COR-L47 (cell line): ENCODE measurements at places on chromosomes 11 and 22.

- DNase-seq: peak; percentile 83
These were observed 20.3 kb downstream of the CLPB start for GRCh38 chr11:72413914-72414628.

GRCh38 chr11:118897721-118898310, 14.1 kb downstream of the CXCR5 start:
- peak; percentile 56 for DNase-seq

DNA sequence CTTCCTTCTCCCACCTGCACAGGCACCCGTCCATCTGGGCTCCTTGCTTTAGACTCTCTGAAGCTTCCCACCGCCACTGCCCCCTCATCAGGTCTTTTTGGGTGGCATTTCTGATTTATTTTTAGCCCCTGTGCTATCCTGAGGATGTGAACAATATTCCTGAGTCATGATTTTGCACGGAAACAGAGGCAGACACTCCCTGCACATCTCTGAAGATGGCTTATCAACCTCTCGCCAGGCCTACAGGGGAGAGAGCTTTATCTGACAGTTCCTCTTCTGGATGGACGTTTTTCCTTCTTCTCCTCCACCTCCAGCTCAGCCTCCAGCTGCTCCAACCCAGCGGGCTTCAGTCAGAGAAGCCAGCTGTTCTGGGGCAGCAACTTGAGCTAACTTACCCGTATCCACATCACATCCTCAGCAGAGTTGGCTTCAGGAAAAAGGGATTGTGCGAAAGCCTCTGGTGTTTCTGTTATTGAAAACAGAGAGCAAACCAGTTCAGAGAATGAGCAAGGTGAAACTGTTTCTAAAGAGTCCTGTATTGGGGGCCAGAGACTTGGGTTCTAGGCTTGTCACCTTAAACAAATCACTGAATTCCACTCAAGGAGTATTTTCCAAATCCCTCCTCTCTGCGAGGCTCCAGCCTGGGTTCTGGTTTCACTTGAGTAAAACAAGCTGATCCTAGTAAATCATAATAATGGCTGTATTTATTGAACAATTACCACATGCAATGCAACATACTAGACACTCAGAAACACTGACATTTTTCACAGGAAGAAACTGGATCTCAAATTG, 33.1 kb upstream of the ETS1 start:
- no peak for DNase-seq

GRCh38 chr22:33438273-33438672, 380.1 kb upstream of the SYN3 start:
- DNase-seq: no peak

GRCh38 chr11:10388574-10388973, 66.5 kb upstream of the AMPD3 start:
- DNase-seq: no peak

DNA sequence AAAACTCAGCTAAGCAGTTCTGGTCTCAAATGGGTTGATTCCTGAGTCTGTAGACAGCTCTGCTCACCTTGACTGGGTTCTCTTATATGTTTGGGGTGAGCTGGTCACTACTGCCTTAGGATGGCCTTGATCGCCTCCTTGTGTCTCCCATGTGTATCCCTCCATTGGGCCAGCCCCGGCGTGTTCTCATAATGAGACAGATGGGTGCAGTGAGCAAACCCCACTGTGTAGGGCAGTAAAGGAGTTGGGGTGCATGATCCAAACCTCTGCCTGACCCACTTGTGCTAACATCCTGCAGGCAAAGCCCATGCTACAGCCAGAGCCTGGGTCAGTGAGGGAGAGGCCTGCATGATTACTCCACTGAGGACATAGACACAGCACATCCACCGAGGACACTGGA, 657.6 kb downstream of the BRD1 start:
- no peak for DNase-seq

GRCh38 chr11:16356057-16356760, at the start of gene SOX6:
SOX6 (minus strand) TSS chr11:16356546; CDS start chr11:16341248, 15,298 bp downstream.
- no peak for DNase-seq

DNA sequence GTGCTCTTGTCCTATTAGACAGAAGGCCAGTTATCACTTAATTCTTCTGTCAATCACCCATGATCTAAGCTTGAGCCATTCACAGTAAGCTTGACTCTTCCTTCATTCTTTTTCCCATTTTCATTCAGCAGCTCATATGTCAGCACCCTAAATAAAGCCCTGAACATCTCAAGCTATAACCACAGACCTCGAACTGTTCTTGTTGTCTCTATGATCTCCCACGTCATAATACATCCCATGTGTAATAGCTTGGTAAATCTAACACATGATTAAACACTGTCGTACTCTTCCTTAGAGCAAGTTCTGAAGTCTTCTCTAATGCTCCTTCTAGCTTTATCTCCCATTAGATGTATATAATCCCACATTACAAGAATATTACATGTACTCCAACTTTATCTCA, 14.4 kb downstream of the MUC15 start:
- no peak for DNase-seq

DNA sequence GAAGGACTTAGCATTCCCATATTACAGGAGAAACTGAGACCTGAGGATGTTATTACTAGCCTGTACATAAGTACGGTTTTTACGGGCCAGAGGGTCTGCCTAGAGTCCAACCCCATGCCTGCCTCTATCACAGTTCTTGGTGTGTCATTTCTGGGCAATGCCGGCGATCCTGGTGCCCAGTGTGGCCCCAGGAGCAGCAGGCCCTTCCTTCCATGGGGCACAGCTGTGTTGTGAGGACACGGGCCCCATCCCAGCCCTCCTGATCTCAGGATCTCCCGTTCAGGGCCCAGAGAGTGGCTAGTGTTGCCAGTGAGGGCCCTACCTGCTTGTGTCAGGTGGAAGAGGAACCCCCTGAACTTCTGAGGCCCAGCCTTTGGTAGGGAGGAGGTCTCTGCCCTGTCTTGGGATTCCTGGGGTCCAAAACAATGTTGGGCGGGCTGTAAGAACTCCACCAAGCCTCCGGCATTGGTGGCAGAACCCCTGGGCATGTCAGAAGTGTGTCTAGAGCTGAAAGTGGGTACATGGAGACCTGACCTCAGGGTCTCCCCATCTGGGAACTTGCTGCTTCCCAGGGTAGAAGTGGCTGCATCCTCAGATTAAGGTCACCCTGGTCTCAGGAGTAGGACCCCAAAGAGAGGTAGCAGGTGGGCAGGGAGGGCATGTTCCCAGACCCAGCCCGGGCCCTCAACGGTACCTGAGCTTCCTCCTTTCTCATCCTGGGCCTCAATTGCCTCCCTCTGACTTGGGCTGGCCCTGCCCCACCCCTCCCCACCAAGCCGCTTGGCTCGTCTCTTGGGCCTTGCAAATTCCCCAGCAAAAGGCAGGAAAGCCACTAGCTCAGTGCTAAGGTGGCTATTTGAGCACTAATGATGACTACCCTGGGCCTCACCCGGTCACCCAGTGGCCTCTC, 74.6 kb upstream of the KCNQ1OT1 start:
- no peak for DNase-seq

DNA sequence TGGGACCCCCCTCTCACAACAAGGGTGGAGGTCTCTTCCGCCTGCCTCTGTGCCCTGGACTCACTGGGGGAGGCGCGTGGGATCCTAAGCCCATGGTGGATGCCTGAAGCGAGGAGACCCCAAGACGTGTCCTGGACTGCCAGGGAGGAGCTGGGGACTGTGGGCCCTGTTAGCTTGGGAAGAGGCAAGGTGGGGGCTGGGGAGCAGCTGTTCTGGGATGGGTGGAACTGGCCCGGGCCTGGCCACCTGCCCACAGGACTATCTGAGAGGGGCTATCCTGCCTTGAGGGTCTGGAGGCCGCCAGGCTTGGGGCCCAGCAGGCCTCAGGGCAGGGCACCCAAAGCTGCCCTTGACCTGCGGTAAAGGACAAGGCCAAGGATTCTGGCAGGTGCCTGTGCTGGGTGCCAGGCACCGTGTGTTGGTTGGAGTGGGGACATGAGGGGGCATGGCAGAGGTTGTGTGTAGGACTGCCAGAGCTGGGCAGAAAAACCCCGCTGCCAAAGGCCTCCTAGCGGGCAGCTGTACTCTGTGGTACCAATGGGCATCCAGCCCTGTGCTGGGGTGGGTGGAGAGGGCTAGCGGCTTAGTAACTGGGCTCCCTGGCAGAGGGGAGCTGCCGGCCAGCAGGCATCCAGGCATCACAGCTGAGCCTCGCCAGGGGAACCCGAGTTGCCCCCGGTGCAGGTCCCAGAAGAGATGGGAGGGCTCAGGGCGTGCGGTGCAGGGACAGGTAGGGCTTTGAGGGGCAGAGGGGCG, 670 bp downstream of the LSP1 start:
- no peak for DNase-seq

GRCh38 chr11:20610825-20611224, 11.4 kb downstream of the SLC6A5 start:
- no peak for DNase-seq

DNA sequence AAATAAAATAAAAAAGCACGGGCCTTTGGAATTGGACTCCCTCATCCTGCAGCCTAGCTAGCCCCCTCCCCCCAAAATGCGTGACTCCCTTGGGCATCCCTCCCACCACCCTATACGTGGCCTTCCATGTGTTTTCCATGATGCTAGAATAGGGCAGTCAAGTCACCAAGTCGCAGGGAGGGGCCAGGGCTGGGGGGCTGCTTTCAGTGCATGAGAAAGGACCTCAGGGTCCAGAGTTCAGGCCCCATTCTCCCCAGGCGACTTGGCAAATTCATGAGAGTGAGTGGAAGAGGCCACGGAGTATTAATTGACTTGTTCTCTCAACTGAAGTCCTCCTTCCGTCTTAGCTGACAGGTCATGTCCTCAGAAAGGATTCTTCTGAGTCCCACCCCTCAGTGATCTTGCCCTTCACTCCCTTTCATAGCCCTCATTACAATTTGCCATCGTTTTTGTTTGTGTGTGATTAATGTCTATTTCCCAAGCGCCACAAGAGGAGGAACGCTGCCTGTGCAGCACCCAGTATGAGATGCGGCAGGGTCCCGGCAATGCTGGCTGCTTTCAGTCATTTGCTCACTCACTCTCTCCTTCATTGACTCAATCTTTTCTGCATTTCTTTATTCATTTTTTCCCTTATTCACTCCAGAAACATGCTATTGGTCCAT, 17.4 kb downstream of the LRRC32 start:
- DNase-seq: no peak

DNA sequence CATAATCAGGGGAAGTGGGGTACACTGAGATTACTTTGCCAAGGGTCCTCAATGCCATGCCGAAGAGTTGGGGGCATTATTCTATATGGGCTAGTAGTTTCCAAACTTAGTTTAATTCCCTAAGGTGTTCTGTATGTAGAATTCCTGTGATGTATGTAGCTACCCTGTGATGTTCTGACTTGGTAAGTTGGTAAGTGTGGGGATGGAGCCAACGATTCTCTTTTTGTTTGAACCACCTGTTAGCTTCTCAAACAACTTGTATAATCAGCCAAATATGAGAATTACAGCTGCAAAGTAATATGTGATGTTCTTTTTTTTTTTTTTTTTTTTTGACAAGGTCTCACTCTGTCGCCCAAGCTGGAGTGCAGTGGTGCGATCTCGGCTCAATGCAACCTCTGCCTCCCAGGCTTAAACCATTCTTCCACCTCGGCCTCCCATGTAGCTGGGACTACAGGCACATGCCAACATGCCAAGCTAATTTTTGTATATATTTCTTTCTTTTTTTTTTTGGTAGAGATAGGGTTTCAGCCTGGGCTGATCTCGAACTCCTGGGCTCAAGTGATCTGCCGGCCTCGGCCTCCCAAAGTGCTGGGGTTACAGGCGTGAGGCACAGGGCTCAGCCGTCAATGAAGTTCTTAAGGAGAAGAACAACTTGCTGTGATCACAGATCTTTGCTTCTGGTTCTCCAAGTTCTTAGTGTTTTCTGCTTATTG, 315.2 kb upstream of the CCDC90B start:
- DNase-seq: no peak

DNA sequence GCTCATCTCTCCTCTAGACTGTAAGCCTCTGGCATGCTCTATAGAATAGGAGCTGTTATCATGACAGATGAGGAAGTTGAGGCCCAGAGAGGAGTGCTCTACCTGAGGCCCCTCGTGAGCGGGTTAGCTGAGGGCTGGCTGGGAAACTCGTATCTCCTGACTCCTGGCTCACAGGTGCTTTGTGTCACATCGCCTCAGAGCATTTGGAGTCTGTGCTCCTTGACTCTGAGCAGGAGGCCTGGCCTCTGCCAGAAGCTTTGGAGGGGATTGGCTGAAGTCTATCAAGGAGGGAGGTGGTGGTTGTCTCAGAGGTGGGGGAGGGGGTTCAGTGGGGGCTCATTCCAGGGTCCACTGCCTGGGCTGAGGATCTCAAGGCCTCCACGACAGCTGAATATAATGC, 7.4 kb downstream of the KCNC1 start:
- DNase-seq: no peak

GRCh38 chr22:31950226-31950625, 5.9 kb downstream of the YWHAH start:
- DNase-seq: no peak

DNA sequence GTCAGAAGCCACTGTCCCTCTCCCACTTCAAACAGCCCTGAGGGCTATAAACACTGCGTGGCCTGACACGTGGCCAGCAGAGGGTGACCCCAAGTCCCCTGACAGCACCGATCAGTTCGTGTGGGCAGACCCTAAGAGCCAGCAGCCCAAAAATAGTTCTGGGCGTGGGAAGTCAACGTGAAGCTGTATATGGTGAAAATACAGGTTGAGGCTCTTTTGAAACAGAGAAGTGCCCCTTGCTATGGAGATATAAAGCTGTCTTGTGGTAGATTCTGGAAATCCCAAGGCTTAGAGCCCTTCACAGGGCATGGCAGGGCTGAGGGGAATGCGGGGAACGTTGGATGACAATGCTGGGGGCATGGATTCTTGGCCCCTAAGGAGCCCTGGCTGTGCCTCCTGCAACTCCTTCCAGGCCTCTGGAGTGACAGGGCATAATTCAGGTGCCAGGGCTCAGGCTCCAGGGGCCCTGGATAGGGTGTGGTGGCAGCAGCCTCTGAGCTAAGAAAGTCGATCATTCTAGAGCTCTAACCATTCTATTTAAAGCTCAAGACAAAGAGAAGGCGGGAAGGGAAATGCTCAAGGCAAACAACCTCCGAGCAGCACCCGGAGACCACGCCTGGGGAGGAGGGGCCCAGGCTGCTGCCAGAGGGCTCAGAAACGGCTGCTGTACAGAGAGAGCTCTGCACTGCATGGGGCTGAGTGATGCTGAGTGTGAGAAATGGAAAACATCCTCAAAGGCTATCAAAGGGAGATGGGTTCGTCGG, 60.4 kb upstream of the CD5 start:
- DNase-seq: peak; percentile 84

- DNase-seq: no peak
These were observed 59.4 kb downstream of the SBF1 start for GRCh38 chr22:50415426-50415825.

- no peak for DNase-seq
These were observed 110.4 kb downstream of the ELP4 start for GRCh38 chr11:31619980-31620379.

- DNase-seq: peak; percentile 52
These were observed 34.1 kb downstream of the MB start for GRCh38 chr22:35582861-35583670.

GRCh38 chr11:71095294-71095850, 157.0 kb downstream of the SHANK2 start:
- no peak for DNase-seq

DNA sequence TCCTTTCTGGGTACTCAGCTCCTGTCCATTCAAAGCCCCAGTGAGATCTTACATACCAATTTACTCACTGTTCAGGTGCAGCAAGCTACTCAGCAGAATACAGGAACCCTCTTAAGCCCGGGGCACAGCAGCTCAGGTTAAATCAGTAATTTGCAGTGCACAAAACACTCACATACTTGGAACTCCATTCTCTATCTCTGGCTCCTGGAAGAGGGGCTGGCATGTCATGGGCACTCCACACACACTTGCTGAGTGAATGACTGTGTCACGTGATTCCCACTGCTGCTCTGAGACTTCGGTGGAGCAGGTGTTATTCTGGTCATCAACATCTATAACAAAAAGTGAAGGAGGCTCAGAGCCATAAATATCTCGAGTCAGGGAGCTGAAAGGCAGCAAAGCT, 157.3 kb upstream of the BDNF start:
- no peak for DNase-seq
